AG08396 (cell line): ENCODE measurements at places on chromosomes 7 and 10.

GRCh38 chr10:46215426-46215825 is 71.4 kb upstream of the ANTXRL start:
- DNase-seq = no peak

- no peak for DNase-seq
Observed at GRCh38 chr10:97770255-97770654, 1.5 kb downstream of the SFRP5 start.

- DNase-seq = no peak
Observed at GRCh38 chr10:71131096-71131495, 81.3 kb upstream of the UNC5B start.

DNA sequence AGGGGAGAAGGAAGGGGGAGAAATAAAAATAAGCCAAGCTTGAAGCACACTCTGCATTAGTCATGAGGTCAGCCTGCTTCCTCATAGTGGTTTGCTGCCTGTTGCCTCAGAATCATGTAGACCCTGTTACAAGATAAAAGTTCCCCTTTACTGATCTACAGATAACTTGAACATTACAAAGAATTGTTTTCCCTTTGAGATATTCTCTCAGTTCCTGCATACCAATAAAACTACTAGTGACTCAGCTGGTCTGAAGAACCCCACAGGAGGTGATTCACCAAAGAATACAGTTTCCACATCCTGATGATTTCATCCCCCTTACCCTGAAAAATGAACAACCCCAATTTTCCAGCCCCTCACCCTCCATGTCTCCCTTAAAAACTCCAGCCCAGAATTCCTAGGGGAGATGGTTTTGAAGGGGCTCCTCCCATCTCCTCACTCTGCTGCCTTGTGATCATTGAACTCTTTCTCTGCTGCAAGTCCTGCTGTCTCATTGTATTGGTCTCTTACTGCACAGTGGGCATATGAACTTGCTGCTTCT is 31.5 kb upstream of the NRP1 start:
- peak; percentile 42 for DNase-seq

GRCh38 chr10:69374242-69374641 is 42.5 kb downstream of the TACR2 start:
- no peak for DNase-seq

DNA sequence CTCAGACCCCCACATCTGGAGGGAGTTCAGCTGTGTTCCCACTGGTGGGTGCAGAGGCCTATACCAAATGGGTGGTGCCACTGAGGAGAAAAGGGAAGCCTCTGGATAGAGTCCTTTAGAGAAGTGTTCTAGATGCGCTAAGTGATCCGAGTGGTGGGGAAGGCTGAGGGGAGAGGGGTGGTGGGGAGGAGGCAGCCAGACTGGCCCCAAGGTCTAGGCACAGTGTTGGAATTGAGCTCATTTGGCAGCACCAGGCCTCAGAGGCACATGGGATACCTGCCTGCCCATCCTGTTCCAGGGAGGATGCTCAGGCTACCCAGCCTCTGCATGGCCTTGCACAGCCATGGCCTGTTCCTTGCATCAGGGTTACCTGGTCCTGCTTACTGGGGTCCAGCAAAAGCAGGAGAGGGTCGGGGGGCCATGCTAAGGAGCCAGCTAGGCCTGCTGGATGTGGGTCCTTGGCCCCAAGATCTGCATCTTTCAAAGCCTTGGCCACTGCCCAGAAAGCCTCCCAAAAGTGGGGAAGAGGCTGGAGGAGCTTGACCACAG is 99.6 kb downstream of the NEURL1 start:
- no peak for DNase-seq
